ENCODE measurements at places on chromosomes 6 and 20. TPM values are rescaled to one million over a fixed set of nuclear protein-coding genes. Genes with fewer than 3 reads are reported as not detected.

TMEM244 gene
- not detected for total RNA-seq

RAET1E gene
- not detected for total RNA-seq

DNA sequence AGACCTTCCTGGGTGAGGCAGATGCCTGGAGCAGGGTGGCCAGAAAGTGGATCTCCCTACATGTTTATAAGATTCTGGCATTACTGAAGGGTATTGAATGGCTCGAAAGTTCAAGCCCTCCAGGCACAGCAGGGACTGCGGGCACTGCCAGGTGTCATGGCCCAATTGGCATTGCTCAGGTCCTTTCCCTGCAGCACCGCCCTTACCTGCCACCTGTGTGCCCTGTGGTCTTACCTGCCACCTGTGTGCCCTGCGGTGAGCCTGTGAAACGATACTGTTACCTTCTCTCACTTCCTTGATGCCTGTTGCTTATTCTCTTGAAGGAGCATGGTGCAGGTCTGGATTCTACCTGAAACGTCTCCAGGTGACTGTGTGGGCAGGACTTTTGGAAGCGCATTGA, 32.2 kb downstream of the SMOC2 start:
- DNase-seq, result no peak

DNA sequence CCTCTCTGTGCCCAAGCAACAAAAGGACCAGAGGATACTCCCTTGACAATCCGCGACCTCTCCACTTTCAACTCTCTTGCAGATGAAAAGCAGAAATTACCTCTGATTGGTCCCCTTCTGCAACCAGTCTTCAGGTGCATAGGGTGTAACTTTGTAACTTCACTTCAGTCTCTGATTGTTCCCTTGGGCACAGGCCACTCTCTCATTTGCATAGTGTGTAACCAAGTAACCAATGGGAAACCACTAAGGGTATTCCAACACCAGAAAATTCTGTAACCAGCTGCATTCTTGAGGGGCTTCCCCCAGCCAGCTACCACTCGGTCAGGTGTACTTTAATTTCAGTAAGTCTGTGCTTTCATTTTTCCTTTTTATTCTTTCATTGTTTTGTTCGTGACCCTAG, 4.4 kb upstream of the RAET1L start:
- DNase-seq, result no peak

DNA sequence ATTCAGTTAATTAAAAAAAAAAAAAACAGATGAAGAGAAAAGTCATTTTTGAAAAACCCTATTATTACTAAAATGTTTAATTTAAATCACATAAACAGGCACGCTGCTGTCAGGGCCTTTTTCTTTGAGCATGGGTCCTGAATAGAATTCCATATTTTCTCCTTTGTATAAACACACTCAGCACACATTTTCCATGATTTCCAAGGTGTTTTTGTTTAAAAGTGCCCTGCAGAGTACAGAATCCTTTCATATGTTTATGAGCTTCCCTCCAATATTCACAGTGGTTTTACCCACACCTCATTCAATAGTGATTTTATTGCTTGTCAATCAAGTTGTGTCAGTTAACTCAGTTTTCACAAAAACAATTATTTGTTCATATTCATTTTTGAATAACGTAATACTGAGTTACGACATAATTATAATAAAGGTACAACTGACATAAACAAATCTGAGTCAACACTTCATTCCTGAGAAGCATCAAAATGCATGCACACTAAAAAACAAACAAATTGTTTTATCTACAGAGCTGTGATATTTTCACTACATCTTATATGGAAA, 15.2 kb downstream of the SLC35B3 start:
- no peak for DNase-seq

- DNase-seq, result no peak
Measured at GRCh38 chr6:109795994-109796555, 105.0 kb downstream of the FIG4 start.

DNA sequence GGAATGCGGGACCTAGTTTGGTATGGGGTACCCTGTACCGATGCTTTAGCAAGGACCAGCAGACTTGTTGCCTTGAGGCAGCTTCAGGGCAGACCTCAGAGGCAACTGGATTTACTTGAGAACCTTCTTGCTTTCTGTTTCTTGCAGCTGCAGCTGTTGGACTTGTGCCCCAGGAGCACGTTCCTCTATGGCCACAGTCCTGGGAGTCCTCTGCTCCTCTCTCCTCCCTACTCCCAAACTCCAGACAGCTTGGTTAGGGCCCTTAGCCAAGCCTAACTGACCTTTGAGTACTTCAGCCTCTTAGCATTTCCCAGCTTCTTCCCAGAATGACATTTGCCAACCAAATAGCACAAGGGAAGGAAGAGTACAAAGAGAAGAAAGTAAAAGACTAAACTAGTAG, 34.7 kb downstream of the GHRH start:
- no peak for DNase-seq

DNA sequence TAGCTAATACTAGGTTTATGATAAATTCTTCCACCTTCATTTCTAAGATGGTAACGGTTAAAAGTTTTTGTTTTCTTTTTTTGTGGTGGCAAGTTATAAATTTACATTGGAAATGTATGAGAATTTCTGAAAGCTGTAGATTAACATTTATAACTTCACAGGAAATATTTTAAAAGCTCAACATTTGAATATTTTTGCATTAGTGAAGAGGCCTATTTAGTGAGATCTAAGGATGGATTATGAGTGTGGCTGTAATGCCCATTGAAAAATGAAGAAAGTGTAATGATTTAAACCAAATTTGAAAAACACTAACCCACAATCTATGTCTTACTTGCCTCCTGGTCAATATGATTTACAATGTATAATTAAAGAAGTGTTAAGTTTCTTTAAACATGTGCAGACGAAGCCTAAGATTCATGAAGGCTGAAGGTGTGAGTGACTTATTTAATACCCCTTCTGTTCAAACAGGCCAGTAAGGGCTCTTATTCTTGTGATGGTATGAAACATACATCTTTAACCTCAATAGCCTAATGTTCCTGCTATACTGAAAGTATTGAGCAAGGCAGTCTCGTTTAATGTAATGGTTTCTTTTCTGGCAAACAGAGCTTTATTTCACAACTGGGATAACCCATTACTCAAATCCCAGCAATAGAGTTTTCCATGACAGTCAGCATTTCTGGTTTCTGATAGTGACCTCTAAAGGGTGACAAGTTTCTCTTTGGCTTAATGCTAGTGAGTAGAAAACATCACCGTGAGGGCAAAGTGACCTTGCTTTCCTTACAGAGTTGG, 13.2 kb downstream of the HDGFL1 start:
- DNase-seq, result no peak

Data from glutamatergic neuron (in vitro differentiated cells).